H4 (cell line): ENCODE measurements at places on chromosomes 7 and 10.

GRCh38 chr7:27324246-27324645, 81.6 kb downstream of the EVX1 start:
- no peak for DNase-seq

- DNase-seq: no peak
Measured at GRCh38 chr7:24478137-24478655, 95.1 kb upstream of the PALS2 start.

DNA sequence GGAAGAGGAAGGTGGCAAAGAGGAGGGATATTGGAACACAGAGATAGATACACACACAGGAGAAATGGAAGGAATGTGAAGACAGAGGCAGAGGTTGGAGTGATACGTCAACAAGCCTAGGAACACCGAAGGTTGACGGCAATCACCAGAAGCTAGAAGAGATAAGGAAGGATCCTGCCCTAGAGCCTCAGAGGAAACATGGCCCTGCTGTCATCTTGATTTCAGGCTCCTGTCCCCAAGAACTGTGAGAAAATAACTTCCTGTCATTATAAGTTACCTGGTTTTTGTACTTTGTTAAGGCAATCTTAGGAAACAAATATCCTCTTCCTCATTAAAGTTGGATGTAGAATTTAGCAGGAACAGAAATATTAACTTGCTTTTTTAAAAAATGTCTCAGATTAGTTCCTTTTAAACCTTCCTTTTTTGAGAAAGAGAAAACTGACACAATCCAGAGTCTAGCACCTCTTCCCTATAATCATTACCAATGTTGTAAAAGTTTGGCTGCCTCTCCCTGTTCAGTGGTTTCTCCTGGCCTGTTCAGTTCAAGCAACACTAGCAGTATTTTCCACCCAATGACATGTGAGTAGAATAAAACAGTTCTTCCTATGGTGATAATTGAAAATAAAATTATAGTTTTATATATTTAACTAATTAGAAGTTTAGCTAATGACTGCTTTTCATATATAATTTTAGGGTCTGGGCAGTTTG, 28.8 kb upstream of the GNAI1 start:
- DNase-seq: no peak

DNA sequence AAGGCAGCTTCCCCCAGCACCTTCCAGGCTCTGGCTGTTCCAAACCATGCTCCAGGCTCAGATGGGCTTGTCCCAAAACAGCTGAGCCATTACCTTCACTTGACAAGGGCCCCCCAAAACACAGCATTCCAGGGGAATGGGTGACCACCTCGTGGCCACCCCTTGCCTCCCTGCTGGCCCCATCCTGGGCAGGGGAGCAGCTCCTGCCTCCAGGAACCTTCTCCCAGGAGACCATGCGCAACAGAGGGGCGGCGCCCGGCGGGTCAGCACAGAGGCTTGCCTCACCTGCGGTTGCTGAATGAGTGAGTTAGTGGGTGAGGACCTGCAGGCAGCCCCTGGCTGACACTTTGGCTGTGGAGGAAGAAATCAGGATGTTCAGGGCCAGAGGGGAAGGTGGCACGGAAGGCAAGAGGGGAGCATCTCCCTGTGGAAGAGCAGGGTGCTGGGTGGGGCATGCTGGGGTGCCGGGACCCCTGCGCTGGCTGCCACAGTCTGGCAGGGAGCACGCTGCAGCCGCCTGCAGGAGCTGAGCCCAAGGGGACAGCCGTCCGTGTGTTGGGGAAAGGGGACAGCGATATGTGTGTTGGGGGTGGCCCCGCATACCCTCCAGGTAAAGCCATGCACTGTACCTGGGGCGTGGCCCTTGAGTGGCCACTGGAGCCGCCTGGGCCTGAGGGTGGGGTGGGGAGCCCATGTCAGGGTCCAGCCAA, 54.7 kb downstream of the PWWP2B start:
- no peak for DNase-seq

DNA sequence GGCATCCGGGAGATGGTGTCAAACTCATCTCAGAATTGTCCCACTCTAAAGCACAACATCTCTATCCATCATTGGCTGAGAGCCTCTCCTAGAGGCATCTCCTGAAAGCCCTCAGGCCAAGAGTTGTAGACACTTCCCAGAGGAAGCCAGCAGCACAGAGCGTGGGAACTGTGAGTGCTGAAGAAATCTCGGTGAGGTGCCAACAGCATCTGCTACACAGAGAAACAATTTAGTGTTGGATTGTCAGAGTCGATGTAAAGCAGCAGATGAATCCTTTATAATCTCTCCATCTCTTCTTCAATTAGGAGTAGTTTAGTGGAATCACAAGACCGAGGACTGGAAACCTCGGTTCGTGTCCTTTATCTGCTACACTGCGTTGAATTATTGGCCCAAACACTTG, 172.2 kb downstream of the C7orf25 start:
- no peak for DNase-seq

GRCh38 chr7:2355705-2356008, 1.0 kb downstream of the EIF3B start:
- DNase-seq: no peak

DNA sequence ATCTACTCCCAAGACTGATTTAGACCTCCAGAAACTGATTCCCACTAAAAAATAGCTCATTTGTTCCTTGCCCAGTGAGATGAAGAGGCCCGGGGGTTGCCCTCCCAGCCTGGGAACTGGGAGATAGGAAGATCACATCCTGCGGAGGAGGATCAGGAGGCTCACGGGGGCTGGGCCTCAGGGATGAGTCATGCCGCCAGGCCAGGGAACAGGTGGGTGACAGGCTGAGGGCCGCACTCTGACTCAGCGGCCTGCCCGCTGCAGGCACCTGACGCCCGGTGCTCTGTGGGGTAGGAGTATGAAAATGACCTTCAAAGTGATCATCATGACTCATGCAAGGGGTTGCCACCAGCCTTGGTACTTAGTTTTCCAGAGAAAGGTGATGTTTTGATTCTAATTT, 104.5 kb upstream of the ZPBP start:
- DNase-seq: peak; percentile 46

DNA sequence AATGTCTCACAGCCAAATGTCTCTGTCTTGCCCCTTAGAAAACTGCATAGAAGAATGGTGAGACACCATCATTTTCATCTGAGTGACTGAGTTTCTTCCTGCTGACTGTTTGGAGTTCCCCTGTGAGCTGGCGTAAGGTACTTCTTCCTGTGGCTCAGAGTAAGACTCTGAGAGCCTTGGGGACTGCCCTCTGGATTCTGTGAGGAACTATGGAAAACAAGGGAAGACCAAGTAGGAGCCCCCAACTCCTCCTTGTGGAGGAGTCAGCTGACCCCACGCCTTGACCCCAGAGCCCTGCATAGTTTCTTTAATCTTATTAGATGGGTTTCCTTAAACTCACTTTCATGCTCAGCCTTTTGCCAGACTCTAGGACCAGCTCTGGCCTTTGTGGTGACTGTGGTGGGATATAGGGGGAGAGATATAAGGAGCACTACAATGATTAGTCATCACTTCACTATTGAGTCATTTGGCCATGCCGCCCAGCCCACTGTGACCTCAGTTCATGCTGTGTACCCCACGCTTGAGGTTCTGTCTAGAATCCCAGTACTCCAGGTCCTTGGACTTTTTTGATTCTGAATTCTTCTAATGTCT, 51.8 kb upstream of the FAM133B start:
- DNase-seq: peak; percentile 28

GRCh38 chr10:7428673-7429350, 18.0 kb upstream of the SFMBT2 start:
- peak; percentile 37 for DNase-seq

DNA sequence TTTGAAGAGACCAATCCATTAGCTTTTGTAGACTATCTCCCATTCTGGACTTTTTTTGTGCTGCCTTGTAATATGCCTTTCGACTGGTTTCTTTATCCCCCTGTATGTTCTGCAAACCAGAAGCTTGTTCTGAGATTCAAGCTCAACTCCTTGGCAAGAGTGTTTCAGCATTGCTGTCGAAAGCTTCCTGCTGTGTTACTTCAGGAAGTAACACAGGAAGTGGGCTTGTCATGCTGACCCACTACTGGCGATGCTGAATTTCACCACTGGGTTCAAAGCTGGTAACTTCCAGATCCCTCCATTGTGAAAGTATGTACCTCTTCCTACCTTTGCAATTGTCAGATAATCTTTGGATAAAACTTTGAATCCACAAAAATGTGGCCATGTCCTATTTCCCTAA, 57.9 kb upstream of the INSYN2A start:
- DNase-seq: no peak

- no peak for DNase-seq
Measured at GRCh38 chr10:34139559-34139958, 675.5 kb downstream of the PARD3 start.

GRCh38 chr10:108709927-108710722, 1213.2 kb downstream of the XPNPEP1 start:
- DNase-seq: no peak

- DNase-seq: no peak
Measured at GRCh38 chr10:26225322-26225721, 8.7 kb downstream of the GAD2 start.

GRCh38 chr7:33651998-33652515, 253.3 kb upstream of the BMPER start:
- no peak for DNase-seq

GRCh38 chr7:95840953-95841950, 68.9 kb downstream of the DYNC1I1 start:
- DNase-seq: peak; percentile 30

DNA sequence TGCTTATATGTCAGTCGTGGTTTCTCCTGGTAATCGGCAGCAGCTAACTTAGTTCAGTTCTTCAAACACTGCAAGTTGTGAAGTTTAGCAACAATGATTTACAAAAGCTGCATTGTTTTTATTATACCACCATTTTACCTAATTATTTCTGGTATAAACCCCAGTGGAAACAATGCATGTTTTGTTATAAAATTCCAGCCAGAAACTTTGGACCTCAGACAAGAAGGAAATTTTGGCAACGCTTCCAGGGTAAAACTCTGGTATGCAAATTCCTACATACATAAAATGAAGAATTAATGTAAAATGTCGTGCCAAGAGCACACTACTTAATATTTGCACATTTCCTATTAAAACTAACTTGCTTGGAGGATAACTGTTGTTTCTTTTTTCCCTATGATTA, 277.4 kb upstream of the LYZL1 start:
- no peak for DNase-seq

- DNase-seq: no peak
Measured at GRCh38 chr7:157826566-157826965, 489.8 kb downstream of the DNAJB6 start.

GRCh38 chr7:118059209-118059608, 124.8 kb upstream of the LSM8 start:
- DNase-seq: no peak

DNA sequence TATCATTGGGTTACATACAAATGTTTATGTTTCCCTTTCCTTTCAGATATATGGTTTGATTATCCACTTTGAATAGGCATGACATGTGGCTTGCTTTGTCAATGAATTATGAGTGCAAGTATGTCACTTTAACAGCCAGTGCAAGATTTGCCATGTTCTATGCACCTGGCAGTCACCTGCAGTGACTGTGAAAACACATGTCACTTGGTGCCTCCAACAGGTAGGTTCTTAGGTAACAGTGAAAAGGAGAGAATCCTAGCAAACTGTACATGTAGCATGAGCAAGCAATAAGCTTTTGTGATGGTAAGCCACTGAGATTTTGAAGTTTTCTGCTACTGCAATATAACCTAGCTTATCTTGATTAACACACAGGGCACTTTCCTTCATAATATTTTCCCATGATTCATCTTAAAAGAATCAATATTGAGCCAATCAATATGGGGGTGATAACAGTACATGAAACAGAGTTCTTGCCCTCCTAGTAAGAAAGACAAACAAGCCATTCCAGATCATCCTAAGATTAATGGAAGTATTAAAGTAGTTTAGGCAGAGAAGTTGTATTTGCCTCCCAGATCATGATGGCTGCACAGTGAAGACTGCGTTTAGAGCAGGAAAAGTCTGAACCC, 7.9 kb upstream of the RALA start:
- DNase-seq: no peak

DNA sequence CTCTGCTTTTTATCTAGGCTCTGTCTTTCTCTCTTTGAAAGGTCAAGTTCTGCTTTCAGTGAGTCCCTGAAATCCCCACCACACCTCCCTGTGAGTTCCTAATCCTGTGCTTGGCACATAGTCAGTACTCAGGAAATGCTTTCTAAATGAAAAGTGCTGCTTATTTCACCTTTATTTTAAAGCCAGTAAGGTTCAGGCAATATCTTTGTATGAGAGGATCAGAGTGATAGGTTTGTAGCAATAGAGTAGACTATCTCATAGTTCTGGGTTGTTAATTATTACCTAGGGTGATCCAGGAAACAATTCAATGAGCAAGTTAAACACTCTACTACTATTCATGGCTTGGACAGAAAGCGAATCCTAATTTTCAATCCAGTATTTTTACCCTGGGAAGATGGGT, 7.4 kb upstream of the LAMB1 start:
- no peak for DNase-seq

DNA sequence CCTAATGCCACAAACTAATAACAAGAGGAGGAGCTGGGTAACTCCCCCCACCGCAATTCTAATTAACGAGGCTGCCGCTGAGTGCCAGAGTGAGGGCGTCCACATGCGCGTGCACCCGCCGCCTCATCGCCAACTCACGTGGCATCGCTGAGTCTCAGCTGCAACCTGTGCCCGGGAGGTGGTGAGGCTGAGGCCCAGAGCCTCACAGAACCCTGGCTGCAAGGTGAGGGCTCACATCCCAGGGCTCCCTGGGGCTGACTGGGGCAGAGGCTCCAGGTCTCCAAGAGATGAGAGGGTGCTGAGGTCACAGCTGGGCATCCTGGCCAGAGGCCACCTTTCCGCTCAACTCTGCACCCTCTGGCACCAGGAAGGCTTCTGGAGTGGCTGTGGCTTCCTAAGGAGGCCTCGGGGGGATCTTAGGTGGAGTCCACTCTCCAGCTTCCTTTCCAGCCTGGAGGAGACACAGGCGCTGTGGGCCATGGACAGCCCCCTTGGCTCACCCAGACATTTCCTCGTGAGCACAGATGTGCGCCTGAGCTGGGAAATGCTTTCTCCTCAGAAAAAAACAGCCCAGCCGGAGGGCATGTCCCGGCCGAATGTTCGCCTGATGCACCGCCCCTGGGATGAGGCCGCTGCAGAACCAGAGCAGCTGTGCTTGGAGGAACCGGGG, 242.6 kb downstream of the MAD1L1 start:
- DNase-seq: no peak

DNA sequence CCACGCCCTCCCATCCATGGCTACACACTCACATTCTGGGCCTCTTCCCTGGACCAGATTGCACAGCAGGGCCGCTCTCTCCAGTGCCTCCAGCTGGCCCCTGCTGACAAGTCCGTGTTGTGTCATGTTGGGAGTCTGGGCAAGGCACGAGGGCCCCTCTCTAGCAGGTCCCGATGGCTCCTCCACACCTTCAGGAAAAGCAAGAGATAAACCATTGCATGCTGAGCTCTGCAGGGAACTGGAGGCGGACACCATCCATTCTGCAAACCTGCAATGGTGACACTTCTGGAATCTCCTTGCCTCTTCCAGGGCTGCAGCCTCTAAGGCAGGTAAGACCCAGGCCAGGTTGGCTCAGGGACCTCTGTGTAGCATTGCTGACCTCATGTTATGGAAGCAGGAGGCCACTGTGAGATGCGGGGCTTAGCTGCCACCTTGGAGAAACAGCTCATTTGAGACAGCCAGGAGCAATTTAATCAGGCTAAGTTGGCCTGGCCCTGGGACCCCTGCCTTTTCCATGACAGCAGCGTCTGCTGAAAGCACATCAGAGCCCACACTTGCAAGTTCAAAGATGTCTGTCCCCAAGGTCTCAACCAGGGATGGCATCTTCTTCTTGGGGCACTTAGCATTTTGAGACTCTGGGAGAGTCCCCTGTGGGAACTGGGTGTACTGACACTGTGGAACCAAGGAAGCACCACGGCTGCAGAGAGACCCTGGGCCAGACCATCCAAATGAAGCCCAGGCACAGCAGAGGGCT, 34.2 kb upstream of the LEP start:
- DNase-seq: no peak
